Stimulated activated CD8-positive, alpha-beta memory T cell treated with anti-CD3 and anti-CD28 coated beads, Interleukin-7, amount 100 ng/mL, for 1 hour (primary cell): ENCODE measurements at places on chromosomes 11 and 22.

DNA sequence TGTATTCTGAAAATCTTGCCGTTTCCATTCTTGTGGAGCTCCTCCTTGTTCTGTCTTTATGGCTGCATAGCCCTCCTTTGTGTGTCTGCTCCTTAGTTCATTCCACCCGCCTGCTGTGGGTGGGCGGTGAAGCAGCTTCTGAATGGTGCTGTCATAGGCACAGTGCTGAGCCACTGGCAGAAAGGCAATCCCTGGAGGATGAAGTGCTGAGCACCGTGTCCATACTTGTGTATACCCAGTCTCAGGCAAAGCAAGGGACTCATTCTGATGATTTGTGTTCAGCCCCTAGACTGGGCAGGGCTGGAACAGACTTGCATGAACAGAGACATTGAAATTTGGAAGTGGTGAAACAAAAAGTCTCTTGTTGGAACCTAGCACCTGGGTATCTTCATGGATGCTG lies 134.9 kb downstream of the MYO18B start:
- DNase-seq: no peak

GRCh38 chr22:28923826-28924732 lies 40.7 kb downstream of the ZNRF3 start:
- no peak for DNase-seq

GRCh38 chr11:103890654-103891053 lies 145.8 kb upstream of the DDI1 start:
- DNase-seq: no peak

GRCh38 chr11:83674102-83674896 lies 388.1 kb upstream of the CCDC90B start:
- no peak for DNase-seq

DNA sequence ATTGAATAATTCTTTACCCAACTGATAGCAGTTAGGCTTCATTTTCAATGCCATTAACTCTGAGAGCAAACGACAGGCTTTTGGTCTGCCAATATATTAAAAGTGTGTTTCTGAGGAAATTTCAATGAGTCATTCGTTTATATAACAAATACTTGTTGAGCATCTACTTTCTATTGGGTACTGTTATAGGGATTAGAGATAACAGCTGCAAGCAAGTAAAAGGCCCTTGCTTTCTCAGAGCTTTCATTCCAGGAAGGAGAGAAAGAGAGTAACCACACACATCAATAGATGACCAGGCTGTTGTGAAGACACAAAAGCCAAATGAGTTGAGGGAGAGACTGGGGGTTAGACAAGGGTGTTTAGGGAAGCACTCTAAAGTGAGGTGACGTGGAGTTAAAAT lies 35.7 kb downstream of the CD44 start:
- no peak for DNase-seq

GRCh38 chr11:95684701-95685100 lies 104.9 kb downstream of the FAM76B start:
- DNase-seq: no peak

DNA sequence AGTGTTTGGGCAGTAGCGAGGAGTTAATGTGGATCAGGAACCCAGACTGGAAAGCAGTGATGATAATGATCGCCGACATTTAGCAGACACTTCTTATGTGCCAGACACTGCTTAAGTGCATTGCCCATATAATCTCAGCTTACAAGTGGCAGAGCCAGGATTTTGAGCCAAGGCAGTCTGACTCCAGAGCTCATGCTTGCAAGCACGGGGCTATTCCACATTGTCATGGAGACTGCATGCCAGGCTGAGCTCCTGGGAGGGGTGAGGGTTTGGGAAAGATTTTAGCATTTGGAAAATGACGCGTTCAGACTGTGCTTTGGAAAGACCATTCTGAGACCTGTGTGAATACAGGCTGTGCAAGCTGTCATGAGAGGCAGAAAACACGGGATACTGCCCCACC lies 302.7 kb downstream of the DDX10 start:
- DNase-seq: no peak

DNA sequence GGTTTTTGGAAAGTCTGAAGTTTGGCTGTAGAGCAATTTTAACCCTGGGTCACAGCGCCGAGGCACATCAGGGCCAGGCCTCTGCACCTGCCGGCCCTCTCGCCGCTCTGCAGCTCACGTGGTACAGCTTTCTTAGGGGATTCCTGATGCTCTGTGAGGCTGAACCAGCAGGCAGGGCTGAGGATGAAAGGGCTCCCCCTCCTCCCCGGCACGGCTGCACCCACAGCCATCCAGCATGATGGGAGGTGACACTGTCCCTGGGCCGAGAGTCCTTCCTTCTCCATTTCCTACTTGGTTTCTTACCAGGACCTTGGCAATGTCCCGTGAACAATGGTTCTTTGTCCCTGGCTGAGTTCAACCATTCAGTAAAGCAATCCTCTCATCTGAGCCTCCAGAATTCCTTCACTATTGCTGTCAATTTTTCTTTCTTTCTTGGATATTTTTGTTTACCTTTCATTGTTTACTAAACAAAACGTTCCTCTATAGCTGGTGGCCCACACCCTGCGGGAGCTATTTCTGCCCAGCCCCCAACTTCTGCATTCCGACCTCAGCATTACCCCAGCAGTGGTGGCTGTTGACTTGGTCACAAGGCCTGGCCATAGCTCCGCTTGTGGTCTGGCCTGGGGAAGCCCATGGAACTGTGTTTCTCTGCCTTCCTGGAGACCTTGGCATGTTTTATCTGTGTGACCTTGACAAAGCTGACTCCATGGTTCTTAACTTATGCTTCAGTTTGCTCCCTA lies 172.8 kb upstream of the B3GAT1 start:
- DNase-seq: no peak

- DNase-seq: no peak
These were observed 37.5 kb downstream of the MACROD1 start for GRCh38 chr11:64128255-64129006.

- DNase-seq: no peak
These were observed 26.8 kb upstream of the NRIP3 start for GRCh38 chr11:9030601-9031000.

DNA sequence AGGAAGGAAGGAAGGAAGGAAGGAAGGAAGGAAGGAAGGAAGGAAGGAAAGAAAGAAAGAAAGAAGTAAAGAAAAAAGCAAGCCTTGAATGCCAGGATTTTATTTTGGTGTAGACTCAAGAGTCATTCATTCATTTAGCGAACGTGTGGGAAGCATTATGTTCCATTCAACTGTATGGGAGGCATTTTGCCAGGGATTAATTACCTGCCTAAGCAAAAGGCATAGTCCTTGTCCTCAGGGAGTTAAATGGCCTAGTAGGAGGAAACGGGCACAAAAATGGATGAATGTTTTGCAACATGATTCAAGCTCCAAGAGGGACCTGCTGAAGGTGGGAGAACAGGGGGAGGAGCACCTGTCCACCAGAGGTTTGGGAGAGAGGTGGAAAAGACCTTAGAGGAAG lies 16.2 kb upstream of the ZNRF3 start:
- no peak for DNase-seq

GRCh38 chr11:102487214-102487613 lies 34.6 kb upstream of the TMEM123 start:
- no peak for DNase-seq

GRCh38 chr11:22203281-22203680 lies 10.4 kb downstream of the ANO5 start:
- DNase-seq: no peak

DNA sequence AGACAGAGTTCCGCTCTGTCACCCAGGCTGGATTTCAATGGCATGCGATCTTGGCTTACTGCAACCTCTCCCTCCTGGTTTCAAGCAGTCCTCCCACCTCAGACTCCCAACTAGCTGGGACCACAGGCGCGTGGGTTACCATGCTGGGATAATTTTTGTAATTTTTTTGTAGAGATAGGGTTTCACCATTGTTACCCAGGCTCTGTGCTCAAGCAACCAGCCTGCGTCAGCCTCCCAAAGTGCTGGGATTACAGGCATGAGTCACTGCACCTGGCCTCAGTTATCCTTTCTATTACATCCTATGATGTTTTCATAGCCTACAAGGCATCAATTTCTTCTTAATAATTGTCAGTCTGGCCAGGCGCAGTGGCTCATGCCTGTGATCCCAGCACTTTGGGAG lies 36.5 kb downstream of the LRRC74B start:
- DNase-seq: no peak

GRCh38 chr11:120912504-120912903 lies 111.4 kb upstream of the TBCEL start:
- no peak for DNase-seq

- no peak for DNase-seq
These were observed 10.7 kb downstream of the CBX6 start for GRCh38 chr22:38861170-38861876.

DNA sequence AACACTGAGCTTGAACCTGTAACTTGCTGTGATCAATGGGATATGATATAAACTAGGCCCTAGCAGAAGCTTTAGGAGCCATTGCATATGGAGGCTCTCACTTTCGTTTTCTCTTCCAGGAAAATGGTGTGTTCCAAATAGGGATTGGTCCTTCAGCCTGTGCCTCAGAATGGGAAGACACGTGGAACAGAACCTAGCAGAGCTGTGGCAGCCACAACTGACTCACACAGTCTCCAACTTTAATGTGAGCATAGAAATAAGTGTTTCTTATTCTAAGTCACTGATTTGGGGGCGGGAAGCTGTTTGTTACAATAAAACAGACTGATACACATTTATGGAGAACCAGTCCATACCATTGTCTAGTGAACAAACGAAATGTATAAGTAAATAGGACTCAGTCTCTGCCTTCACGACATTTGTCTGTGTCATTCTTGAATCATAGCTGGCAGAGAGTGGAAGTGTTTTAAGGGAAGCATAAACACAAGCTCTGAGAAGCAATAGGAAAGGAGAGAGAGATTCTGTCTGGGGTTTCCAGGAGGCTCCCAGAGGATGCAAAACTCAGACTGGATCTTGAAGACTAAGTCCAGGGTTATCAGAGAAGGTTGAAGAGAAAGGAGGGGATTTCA lies 97.3 kb downstream of the GALNT18 start:
- no peak for DNase-seq

DNA sequence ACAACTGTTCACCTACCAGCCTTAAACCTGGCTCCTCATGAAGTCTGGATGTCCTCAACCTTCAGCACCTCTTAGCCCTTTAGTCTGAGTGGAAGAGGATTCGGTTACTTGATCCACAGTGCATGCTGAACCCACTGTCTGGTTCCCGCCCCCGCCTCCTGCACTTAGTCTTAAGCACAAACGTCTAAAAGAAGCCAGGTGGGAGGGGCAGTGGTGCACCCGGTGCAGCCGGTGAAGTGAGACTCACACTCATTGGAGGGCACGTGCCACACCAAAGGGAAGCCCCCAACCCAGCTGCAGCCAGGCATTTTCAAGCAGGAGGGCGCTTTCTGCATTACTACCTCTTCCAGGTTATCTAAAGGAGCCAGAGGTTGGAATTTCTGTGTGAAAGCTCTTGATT lies 146.8 kb downstream of the COMMD9 start:
- DNase-seq: no peak

DNA sequence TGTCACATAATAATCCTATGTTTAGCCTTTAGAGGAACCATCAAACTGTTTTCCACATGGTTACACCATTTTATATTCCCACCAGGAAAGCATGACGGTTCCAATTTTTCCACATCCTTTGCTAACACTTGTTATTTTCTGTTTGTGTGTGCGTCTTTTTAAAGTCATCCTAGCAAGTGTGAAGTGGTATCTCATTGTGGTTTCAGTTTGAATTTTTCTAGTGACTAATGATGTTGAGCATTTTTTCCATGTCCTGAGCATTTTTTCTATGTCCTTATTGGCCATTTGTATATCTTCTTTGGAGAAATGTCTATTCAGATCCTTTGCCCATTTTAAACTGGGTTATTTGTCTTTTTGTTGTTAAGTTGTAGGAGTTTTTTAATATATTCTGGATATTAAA lies 53.7 kb upstream of the DEPDC7 start:
- no peak for DNase-seq

DNA sequence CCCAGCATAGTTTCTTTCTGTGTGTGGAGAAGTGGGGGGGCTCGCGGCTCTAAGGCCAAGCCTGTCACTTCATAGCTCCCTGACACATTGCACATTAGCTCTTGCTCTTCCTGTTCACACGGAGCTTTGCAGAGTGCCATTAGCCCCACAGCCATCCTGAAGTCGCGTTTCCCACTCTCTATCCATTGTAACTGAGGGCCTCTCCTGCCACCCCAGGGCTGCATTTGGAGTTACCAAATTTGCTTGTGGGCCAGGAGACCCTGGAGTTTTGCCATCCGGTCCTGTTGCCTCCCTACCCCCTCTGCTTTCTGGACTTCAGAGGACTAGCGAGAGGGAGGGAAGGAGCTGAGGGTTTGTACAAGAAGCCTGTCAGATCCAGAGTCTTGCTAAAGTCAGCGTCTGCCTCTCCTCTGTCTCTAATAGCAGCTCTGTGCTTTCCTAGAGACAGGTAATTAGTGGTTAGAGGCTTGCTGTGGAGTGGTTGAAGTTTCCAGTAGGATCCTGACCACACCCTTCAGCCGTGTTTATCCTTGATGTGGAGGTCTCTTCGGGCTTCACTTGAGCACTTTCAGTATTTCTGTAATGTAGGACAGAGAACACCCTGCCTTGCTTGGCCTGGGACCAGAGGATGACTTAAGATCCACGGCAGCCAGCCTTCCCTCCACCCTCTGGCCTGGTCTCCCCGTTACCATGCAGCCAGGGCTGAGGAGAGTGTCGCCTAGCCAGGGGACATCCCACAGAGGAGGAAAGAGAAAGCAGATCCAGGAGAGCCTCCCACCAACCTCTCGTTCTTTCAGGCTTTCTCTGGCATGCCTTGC lies 14.1 kb downstream of the DCPS start:
- DNase-seq: no peak

GRCh38 chr11:107770551-107770951 lies 58.7 kb upstream of the SLN start:
- no peak for DNase-seq

GRCh38 chr11:863023-863909 lies 20.6 kb downstream of the TSPAN4 start:
- DNase-seq: no peak

GRCh38 chr22:31995807-31996206 lies 47.3 kb upstream of the SLC5A1 start:
- DNase-seq: no peak

DNA sequence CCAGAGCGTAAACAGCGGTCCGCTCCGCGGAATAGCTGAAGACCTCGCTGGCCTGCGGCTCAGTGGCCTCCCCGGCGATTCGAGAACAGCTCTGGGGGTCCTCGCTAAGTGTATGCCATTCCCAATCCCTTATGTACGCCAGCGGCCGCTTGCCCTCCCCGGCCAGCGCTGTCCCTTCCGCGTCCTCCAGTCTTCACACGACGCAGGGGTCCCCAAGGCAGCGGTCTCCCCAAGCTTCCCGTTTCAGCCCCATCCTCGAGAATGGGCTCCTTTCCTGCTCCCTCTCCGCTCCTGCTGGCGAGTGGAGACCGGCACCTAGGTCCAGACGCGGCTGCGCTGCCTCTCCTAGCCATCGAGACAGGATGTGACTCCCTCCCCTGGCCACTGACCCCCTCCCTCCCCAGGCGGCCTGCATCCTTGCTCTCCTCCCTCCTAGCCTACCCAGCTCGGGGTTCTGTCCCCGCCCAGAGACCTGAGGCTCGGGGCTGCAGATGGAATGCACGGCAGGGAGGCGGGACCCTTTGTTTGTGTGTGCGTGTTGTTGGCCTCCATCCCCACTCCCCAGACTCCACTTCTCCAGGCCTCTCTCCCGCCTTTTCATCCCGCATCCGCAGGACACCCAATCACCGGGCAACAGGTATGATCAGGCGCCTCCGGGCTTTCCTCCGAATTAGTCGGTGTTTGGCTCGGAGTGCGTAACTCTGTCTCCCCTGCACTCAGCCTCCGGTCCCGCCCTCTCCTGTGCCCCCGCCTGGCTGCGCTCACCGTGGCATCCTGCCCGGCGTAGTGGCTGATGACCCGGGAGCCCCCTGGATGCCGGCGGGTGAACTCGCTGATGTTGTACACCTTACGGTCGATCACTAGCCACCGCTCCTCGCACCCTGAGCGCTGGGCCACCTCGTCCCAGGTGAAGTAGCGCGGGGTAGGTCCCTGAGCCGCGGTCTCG lies 740 bp downstream of the FADS1 start:
- no peak for DNase-seq
